Coronary artery (tissue), 2 donors: ENCODE measurements at places on chromosomes 5 and 9.
A peak's percentile ranks its signal among the peaks of the same experiment; 100 is the strongest.

- DNase-seq = no peak
Measured at GRCh38 chr5:9951865-9952516, 297.7 kb downstream of the ATPSCKMT start.

DNA sequence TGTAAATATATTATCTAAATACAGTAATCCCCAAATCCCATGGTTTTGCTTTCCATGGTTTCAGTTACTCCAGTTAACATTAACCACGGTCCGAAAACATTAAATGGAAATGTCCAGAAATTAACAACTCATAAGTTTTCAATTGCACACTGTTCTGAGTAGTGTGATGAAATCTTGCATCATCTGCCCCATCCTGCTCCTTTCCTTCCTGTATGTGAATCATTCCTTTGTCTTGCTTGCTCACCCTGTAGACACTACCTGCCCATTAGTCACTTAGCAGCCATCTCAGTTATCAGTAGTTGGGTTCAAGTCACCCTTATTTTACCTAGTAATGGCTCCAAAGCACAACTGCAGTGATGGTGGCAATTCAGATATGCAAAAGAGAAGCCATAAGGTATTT, 1568.5 kb upstream of the WWC1 start:
- DNase-seq = no peak

- DNase-seq = no peak
Measured at GRCh38 chr9:110344821-110345220, 7.2 kb upstream of the TXNDC8 start.

DNA sequence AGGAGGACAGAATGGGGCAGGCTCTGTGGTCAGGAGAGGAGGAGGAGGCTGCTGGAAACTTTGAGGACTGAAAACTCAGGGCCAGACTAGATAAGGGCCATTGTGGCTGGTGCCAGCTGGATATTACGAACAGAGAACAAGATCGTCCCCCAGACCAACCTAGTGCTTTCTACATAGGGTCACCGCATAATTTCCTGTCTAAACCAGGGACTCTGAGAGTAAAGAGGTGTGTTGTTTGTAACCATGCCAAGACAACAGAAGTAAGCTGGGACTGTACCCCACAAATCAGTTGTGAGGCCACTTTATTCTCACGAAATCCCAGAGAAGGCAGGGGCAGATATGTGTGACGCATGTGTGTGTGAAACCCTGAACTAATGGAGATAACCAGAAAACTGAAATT, 20.3 kb upstream of the GFPT2 start:
- no peak for DNase-seq

- DNase-seq = no peak
Measured at GRCh38 chr5:68749631-68750030, 344.2 kb upstream of the SLC30A5 start.

- DNase-seq = no peak
Measured at GRCh38 chr9:16133556-16134227, 580.8 kb downstream of the CCDC171 start.

GRCh38 chr9:6897898-6898302, 140.1 kb downstream of the KDM4C start:
- no peak for DNase-seq

DNA sequence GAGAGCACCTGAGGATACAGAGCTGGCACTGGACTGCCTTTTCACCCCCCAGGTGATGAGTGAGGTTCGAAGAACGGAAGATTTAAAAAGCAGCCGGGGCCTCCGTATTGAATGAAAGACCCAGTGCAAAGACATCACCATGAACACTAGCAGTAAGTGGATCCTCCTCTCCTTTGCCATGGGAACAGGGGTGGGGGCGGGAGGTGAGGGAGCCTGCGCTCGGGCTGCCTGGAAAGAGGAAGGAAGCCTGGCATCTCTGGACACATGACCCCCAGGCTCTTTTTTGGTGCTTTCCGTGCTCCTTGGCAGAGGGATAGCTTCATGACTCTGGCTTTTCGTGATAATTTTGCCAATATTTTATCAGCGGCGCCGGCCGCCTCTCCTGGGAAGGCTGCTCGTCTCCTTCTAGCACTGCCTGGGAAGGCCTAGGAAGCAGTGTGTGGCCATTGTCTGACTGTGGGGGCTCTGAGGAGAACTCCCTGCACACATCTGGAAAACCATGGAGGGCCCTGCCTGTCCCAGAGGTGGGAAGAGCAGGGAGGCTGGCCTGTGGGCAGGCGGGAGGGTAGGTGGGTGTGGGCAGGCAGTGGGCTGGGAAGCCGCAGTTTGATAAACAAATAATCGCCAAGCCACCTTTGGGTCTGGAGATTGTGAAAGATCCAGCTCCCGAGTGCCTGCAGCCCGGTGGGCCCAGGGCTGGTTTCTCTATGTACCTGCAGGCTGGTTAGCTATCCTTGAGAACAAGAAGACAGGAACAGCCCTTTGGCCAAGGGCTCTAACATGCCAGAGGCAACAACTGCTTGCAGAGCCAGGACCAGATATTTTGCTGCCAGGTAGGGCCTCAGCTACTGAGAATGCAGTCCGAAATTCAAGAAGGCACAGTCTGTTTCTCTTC, 911 bp downstream of the ABLIM3 start:
- no peak for DNase-seq

DNA sequence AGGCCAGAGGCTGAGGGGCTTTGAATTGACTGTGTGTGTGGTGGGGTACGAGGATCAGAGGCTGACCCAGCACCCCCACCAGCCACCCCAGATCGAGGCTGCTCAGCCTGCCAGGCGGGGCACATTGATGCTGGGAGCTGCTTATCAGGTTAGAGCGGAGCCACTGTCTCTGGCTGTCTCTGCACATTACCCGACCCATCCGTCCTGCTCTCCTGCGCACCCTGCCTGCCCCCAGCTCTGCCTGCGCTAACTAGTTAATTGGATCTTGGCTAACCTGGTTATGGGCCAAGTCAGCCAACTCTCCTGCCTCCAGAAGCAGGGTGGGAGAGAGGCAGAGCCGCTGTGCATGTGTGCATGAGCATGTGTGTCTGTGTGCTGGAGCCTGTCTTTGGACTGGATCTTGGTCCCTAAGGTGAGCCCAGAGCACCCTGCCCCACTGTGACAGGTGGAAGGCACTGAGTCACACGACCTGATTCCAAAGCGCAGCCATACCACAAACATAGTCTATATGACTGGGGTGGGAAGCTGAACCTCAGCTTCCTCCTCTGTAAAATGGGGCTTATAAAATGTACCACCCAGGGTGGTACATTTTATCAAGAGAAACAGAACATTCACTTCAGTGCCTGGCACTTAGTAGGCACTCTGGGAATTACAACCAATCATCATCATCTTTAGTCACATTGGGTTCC, 39.7 kb downstream of the PCDH1 start:
- DNase-seq = no peak

DNA sequence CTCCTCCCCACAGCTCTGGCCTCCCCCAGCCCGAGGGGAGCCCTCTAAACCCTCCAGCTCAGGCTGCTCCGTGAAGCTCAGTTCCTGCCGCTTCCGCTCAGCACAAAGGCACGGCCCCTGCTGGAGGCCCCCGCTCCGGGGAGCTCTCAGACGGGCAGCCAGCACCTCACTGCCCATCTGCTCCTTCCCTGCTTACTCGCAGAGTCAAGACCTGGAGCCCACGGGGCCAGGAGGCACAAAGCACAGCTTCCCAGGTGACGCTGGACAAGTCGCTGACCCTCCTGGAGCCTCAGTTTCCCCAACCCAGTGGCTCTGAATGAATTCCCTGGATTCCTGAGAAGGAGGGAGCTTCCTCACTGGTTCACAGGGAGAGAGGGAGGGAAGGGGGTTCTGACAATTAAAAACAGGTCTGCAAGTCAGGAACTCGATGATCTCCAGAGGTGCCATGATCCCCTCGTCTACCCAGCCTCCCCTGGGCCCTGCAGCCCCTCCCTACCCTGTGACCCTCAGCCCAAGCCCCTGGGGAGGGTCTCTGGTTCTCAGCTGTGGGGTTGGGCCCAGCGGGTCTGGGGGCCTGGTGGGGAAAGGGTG, 36.2 kb downstream of the VAV2 start:
- no peak for DNase-seq

- peak; percentile 77 for DNase-seq
Measured at GRCh38 chr5:137498736-137499505, at the start of gene SPOCK1. Gene SPOCK1, minus strand, starts transcription at chr5:137499326.

GRCh38 chr9:14981291-14981950, 71.2 kb upstream of the FREM1 start:
- DNase-seq = no peak

- no peak for DNase-seq
Measured at GRCh38 chr9:68904454-68904853, 109.5 kb downstream of the PRKACG start.

GRCh38 chr5:1726956-1727355, 72.7 kb downstream of the MRPL36 start:
- DNase-seq = peak; percentile 65

DNA sequence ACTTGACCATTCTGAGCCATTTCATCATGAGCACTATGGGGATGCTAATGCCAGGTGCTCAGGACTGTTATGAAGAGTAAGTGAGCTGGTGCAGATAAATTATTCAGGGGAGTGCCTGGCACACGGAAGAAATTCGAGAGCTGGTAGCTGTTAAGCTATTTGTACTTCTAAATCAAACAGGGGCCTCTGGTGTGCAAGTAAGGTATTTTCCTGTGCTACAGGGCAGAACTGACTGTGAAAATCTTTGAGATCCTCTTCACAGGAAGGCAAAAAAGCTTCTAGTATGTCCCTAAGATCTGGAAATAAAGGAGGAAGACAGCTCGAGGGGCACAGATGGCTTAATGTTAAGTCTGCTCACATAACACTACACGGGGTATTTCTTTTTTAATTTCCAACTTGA, 106.3 kb upstream of the SPOCK1 start:
- no peak for DNase-seq

- no peak for DNase-seq
Measured at GRCh38 chr5:139952574-139952973, 90.5 kb downstream of the NRG2 start.

DNA sequence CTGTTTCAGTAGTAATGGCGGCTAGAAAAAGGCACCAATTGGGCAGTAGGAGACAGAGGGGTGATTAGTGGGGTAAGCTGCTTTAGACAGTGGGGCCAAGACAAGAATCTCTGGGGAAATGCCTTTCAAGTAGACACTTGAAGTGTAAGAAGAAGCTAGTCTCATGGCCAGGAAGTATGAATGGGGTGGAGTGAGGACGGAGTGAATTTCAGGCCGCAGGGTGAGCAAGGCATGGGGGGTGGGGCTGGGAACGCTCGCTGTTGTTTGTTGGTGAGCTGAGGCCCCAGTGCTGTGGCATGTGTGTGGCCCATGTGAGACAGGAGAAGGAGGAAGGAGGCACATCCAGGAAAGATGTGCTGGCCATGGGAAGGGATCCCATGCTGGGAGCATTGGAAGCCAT, 149.2 kb upstream of the NFIL3 start:
- DNase-seq = no peak

DNA sequence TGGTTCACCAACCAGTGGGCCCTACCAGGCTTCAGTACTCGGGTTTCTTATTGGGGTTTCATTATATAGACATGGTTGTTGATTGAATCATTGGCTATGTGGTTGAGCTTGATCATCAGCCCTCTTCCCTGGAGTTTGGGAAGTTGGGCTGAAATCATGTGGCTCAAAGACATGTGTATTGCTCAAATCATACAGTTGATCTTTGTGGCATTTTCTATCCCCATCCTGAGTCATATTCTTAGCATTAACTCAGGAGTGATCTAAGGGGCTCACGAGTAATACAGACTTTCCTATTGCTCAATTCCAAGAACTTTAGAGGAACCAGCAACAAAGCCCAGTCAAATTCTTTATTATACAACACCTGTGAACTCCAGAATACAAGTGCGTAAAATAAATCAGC, 66.2 kb downstream of the SMC5 start:
- DNase-seq = no peak

DNA sequence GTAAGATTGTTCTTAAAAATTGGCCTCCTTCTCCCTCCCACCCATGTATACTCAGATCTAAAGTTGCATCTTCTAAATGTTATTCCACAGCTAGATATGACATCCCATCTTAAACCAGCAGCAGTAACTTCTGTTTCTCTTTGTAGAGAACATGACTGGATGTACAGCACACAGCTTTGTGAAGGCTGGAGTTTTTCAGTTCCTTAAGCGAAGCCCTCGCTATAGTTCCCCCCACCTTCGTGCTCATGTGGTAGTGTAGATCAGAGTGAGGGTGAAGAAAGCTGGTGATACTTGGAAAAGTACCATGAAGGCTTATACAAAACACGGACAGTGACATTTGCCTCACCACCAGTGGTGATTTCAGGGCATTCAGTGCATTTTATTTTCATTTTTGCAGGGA, 137.5 kb downstream of the MAT2B start:
- DNase-seq = no peak

GRCh38 chr5:123937230-123937629, 425.3 kb downstream of the CSNK1G3 start:
- DNase-seq = no peak

- DNase-seq = no peak
Measured at GRCh38 chr5:40395251-40395650, 284.5 kb upstream of the PTGER4 start.

DNA sequence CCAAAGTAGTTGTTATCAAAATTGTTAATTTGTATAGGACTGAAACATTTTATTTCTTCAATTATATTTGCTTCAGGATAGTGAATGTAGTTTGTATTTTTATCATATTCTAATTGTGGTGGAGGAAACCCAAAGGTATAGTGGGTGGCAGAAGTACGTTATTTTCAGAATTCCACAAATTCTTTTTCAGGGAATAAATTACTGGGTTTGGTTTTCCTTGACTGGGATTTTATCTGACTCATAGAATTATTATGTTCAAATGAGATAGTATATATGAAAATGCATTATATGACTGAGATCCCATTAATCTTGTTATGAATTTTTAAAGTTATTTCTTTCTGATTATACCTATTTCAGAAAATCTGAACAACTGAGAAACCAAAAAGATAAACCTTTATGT, 73.7 kb downstream of the VPS13A start:
- no peak for DNase-seq

DNA sequence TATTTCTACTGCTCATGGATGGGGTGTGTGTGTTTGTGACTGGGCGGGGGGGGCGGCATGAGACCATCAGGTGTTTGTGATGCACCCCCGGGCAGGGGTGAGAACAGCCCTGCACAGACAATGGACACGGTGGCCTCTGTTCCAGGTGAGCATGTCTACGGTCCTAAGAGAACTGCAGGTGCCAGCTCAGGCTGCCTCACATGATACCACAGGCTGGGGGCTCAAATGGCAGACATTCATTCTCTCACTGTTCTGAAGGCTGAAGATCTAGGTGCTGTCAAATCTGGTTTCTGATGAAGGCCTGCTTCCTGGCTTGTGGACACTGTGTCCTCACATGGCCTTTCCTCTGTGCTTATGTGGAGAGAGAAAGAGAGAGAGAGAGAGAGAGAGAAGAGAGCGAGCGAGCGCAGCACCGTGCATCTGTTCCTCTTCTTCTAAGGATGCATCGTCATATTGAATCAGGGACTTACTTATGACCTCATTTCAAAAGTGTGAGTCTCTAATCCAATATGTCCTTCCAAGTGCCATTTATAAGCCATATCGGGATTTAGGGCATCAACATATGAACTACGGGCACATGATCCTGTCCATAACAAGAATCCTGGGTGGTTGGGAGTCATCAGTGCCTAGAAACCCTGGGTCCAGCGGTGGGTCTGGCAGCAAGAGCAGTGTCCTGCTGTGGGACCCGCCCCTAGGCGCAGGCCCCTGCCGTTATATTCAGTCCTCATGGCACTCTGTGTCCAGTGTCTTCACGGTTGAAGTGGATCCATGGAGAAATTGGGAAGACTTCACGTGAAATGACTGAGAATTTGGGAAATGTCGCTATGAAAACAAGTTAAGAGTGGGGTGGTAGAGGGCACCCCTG, 42.5 kb downstream of the NXNL2 start:
- DNase-seq = peak; percentile 60

GRCh38 chr5:158039441-158039840, 180.5 kb upstream of the CLINT1 start:
- DNase-seq = no peak
